Nucleus accumbens (tissue), 56 donors: ENCODE measurements at places on chromosomes 3 and 15.

GRCh38 chr3:124654470-124654845 is 75.8 kb upstream of the UMPS start:
- no peak for DNase-seq

GRCh38 chr3:101466465-101467309 is 46.3 kb downstream of the SENP7 start:
- DNase-seq: no peak

DNA sequence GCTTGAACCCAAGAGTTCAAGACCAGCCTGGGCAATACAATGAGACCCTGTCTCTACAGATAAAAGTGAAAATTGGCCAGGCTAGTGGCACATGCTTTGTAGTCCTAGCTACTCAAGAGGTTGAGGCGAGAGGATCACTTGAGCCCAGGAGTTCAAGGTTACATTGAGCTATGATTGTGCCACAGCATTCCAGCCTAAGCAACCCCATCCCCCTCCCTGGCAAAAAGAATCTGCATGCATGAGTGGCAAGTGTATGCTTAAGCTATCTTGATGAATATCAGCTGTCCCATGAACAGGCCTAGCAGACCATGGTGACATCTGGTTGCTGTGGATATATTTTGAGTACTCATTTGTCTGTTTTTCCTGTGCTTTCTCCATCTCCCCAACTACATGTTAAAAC is 4.7 kb downstream of the ATRIP start:
- DNase-seq: no peak

DNA sequence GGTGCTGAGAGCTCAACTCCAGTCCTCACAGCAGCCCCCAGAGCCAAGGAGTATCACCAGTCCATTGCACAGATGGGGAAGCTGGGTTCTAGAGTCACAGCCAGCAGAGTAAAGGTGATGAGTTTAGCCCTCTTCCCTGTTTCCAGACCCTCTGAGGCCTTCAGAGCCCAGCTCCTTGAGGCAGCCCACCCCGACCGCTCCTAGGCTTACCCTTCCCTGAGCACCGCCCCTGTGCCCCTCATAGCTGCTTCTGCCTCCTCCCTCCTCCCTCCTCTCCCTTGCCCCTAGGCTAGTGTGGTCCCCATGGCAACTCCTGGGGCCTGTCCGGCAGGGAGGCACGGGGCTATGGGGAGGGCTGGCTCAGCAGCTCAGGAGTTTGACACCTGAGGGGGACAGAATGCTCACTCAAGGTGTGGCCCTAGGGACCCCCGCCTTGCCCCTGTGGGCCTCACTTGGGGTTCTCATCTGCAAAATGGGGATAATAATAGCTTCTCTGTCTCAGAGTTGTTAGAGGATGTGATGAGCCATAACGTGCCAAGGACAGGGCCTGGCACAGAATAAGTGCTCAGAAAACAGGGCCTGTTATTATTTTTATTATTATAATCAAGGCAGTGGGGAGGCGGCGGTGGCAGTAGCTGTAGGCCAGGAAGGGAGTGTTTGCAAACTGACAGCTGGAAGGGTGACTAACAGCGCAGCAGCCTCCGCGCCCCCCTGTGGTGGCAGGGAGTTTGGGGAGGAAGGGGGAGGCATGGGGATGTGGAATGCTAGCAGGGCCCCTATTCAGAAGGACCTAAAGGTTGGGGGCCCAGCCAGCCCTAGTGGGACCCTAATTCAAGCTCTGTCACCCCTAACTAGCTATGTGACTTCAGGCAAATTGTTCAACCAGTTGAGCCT is 11.5 kb downstream of the CSK start:
- DNase-seq: no peak

DNA sequence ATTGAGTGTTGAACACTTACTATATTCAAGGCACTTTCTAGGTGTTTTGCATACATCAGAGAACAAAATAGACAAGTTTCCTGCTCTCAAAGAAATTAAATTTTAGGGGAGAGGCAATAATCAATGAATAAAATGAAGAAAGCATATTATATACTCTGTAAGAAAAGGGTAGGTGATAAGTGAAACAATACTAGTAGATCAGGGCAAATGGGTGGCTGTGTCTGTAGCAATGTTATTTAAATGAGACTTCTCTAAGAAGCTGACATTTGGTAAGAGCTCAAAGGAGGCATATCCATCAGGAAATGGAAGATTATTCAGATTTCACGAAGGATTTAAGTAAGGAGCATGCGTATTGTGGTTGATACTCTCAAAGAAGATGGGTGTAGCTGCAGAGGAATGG is 1291.6 kb downstream of the NSUN3 start:
- no peak for DNase-seq
